ENCODE measurements at places on chromosomes 5 and 9.

DNA sequence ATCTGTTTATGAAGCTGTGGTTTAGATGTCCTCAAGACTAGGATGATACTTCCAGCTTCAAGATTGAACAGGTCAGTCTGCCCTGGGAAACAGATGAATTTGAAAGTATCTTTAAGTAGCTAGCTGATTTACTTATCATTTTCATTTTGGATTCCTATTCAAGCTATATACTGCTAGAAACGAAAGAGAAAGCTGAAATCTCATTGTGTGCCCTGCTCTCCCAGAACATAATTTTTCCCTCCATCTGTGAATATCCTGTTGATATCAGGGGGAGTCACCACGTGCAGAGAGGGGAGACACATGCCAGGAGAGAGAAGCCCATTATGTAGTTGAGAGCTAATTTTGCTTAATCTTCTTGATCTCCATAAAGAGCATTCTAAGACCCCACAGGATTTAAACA lies 439.1 kb downstream of the NR2F1-AS1 start:
- no peak for DNase-seq

DNA sequence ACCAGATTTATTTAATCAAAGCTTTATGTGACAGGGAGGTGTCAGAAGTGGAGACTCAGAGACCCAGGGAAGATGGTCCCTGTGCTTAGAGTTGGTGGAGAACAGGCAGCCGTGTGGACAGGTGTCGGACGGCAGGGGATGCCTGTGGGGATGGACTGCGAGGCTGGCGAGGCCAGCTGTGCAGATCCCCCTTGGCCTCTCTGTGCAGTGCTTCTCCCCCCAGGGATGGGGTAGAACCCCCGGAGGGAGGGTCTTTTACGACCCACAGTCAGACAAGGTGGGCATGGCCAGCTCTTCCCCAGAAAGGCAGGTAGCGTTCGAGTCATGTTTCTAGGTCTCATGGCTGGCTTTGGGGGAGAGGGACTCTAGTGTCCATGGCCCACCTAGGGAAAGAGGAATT lies 4.7 kb upstream of the SLC2A6 start:
- no peak for DNase-seq

- no peak for DNase-seq
These were observed 247.4 kb downstream of the CDH9 start for GRCh38 chr5:26791021-26791420.

DNA sequence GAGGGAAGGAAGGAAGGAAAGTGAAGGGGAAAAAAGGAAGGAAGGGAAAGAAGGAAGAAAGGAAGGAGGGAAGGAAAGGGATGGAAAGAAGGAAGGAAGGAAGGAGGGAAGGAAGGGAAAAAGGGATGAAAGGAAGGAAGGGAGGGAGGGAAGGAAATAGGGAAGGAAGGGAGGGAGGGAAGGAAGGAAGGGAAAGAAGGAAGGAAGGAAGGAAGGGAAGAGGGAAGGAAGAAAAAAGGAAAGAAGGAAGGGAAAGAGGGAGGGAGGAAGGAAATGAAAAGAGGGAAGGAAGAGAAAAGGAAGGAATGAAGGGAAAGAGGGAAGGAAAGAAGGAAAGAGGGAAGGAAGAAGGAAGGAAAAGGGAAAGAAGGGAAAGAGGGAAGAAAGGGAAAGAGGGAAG lies 136.9 kb downstream of the BARX1 start:
- no peak for DNase-seq

DNA sequence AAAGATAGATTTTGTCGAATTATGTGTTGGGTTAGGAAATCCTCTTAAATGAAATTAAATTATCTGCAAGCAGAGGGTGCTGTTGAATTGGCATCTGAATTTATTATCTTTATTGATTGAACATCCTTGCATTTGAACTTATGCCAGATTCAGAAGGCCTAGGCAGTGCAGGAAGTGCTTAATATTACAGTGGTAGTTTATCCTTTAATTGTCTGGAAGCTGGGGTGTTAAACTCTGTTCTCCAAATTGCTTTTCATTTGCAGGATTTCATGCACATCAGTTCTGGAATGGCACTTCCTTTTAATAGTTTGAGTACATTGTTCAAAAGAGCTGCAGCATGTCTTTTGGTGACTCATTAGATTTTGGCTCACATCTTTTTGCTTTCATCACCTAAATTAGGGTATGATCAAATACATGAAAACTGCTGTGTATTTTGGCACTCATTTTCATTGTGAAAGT lies 186.3 kb downstream of the KDM4C start:
- DNase-seq = no peak

DNA sequence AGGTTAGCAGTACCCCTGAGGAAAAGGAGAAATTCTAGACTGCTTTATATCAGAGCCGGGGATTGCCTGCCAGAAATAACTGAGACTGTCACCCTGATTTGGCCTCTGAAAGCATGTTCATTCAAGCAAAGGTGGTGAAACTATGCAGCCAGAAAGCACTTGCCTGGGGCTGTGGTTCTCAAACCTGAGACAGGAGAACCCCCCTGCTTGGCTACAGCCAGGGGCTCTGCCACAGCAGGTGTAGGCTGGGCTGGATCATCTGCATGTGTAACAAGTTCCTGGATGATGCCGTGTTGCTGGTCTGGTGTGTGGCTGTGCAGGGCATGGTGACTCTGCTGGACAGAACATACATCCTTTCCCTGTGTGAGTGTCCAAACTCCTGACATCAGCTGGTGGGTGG lies 157.8 kb downstream of the NXNL2 start:
- DNase-seq = no peak

DNA sequence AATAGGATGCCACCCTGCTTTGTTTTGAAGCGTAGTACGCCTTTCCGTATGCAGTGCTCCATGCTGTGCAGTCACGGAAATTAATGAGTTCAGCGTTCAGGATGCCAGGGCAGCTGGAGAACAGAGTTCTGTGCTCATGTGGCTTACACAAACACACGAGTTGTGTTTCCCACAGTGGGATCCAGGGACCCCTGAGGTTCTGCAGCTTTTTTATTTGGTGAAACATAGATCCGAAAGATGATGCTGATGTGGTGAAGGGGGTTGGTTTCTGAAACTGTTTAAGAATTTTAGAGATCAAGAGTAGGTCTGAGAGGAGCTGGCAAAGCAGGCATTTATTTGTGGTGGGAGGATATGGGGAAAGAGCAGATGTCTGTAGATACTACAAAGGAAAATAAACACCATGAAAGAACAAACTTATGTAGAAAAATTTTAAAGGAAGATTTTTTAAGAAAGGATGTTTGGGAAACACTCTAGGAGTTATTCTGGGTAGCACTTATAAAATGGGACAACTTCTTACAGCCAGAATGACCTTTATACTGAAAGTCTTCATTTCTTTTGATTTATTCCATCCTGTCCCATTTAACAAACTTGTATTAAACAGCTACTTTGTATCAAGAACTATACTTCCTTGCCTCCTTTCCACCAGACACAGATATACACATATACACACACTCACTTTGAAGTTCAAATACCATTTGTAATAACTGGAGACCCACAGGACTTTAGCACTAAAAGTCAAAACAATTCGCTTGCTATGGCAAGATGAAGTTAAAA lies 52.7 kb downstream of the ITGA1 start:
- DNase-seq = no peak

GRCh38 chr9:129361196-129361595 lies 183.1 kb upstream of the IER5L start:
- no peak for DNase-seq

- no peak for DNase-seq
These were observed 98.2 kb upstream of the SLCO6A1 start for GRCh38 chr5:102596951-102597350.

DNA sequence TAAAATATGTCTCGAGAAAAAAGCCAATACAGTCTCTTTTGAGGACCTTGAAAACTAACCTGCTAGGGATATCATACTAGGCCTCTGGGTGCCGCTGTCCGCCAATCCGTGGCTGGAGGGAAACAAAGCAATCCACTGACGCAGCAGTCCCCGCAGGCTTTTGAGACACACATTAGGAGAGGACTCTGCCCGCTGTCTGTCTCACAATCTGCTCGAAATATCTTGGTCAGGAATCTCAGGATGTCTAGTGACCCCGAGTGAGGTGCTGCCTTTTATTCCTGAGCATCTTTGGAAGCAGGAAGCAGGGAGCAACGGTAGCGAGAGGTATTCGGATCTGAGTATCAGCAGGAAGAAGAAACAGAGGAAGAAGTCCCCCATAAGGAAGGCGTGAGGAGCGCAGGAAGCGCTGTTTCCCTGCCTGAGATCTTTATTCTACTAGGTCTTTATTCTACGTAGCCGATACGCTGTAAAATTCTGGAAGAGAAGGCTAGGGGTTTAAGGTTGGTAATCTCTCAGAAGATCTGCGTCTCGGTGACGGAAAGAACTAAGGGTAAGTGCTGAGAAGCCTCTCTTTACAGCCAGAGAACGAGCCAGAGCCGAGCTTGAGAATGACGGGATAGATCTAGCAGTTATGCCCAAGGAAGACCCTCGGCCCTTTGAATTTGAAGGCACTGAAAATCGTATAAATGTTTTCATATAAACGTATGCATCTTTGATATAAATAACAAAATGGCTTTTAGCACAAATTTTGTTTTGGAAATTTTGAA lies 4.0 kb upstream of the PCDHGA1 start:
- peak; percentile 33 for DNase-seq

GRCh38 chr9:70567511-70567910 lies 153.1 kb upstream of the KLF9 start:
- DNase-seq = no peak

DNA sequence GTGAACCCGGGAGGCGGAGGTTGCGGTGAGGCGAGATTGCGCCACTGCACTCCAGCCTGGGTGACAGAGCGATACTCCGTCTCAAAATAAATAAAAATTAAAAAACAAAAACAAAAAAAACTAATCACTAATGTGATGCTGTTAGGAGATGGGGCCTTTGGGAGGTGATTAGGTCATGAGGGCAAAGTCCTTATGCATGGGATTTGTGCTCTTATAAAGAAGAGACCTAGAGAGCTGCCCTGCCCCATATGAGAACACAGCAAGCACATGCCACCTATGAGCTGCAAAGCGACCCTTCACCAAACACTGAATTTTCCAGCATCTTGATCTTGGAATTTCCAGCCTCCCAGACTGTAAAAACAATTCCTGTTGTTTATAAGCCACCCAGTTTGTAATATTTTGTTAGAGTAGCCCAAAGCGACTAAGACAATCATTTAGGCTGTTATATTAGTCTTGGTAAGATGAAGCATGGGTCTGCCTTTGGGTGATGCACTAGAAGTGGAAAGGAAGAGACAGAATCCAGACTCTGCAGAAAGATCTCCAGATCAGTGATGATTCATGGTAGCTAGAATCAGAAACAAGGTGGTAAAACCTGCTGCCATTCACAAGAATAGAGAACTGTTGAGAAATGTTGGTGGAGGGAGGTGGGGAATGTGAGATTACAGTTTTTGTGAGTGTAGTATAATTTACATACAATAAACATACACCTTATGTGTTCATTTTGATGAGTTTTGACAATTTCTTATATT lies 26.2 kb downstream of the GPR21 start:
- no peak for DNase-seq

DNA sequence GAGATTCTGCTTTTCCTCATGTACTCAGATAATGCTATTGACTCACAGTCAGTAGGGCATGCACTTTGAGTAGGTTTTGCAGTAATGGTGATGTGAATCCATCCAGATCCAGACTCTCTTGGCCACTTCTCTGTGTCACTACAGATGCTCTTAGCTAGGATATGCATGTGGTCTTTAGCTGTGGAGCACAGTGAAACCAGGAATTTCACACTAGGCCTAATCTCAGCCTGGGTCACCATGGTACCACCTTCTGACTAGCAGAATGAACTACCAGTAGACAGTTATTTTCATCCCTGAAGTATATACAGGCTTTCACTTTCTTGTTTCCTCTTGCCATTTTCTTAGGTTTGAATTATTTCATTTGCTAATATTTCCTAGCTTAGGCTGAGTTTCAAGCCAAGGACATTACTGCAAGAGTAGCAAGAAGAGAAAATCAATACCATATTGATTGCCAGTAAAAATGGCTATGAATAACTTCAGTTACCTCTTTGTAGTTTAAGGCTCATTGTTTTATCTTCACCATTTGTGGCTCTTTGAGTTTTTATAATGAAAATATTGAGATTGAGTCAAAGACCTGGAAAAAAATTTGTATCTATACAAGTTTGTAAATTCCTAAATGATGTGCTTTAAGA lies 28.4 kb upstream of the CSNK1G3 start:
- no peak for DNase-seq

GRCh38 chr9:127769101-127769500 lies 9.4 kb downstream of the SH2D3C start:
- no peak for DNase-seq

DNA sequence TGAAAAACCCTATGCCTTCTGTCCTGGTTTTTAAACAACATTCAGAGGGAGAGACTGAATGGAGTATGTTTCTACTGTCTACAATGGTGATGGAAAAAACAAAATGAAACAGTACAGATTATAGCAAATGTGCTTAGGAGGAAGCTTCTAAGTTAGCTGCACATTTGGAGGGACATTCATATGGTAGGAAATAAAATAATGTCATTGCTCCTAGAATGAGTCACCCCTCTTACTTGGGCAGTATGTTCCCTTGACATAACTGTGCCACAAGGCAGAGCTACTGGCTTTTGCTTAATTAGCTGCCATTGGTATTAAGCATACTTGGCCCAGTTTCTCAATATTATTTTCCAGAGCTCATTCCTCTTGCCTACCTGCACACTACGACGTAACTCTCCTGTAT lies 128.9 kb downstream of the GDNF start:
- DNase-seq = no peak
